ENCODE measurements at places on chromosomes 1 and 21.
A peak's percentile ranks its signal among the peaks of the same experiment; 100 is the strongest.

DNA sequence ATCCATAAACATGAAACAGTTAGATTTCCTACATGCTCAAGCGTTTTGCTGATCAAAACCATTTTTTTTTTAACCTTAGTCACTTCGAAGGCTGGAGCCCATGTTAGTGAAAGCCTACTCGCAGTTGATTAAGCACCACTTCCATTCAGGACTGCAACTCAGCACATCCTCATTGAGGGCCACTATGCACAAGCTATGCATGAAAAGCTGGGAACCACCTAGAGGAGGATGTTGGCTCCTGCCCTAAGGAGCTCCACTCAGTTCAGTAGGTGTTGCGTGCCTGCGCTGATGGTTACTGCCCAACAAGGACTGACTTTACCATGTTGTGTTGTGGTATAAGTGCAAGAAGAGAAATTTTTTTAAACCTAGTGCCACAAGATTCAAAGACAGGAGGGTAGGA, 181.4 kb upstream of the L1TD1 start:
- DNase-seq, result no peak

DNA sequence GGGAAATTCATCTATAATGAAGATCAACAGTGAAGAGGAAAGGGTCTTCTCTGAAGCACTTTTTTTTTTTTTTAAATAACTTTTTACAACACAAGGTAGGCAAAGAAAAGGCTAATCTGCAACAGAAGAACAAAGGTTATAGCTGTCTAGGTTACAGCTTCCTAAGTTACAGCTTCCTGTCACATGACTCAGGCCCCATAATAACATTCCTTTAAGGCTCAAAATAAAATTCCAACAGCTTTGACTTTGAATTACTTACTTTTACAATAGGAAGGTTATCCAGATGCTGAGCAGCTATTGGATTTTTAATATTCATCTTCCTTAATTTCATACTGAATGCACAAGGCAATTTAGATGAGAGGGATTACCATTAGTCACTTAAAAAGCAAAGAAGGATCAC, 40.4 kb upstream of the TMEM61 start:
- peak; percentile 45 for DNase-seq

DNA sequence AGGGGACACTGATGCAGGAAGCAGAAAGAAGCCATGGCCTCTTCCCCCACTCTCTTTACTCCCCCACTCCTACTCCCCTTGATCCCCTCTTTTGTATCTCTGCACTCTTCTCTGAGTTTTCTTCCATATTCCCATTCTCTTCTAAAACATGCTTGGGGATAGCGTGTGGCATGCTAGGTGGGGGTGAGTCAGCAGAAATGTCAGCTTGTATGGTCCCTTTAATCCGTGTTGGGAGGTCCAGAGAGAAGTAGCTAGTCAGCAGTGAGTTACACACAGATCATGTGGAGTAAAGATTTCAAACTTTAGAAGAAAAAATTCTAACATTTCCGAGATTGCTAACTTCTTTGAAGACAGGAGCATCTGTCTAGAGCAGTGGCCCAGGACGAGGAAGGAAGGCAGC, 4.0 kb upstream of the KCNK1 start:
- DNase-seq, result no peak

DNA sequence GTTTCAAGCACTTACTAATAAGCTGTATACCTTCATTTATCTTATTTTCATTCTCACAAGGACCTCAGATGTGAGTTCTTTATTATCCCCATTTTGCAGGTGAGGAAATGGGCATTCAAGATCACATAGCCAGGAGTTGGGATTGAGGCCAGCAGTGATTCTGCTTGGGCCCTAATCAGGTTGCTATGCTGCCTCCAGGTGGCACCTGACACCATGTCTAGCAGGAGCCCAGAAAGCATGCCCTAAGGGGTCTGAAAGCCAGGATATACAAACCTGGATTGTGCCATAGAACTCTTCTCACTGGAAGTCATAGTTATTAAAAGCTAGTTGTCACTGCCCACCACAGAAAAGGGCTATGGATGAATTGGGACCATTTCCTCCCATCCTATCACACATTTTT, 61.1 kb downstream of the FYB2 start:
- peak; percentile 2 for DNase-seq

DNA sequence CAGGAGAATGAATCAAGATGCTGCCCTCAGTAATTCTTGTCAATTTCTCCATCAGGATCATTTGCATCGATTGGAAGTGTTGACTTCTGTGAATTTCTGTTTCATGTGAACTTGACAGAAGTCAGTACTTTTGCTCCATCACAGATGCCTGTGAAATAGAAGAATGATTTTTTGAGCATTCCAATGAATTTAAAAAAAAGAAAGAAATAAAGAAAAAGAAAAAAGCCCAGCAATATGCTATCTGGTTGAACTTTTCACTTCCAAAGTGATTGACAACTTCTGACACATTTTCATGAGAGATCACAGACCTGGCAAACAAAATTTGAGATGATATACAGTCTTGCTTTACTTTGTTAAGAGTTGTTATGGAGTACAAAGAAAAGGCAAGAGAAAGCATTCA, 175.3 kb downstream of the RWDD3 start:
- no peak for DNase-seq

GRCh38 chr1:163231385-163231784, 28.7 kb upstream of the RGS5 start:
- DNase-seq, result peak; percentile 31

GRCh38 chr1:200037904-200038303, 10.4 kb downstream of the NR5A2 start:
- DNase-seq, result no peak

- no peak for DNase-seq
Observed at GRCh38 chr1:156488566-156489165, 11.9 kb downstream of the MEF2D start.

DNA sequence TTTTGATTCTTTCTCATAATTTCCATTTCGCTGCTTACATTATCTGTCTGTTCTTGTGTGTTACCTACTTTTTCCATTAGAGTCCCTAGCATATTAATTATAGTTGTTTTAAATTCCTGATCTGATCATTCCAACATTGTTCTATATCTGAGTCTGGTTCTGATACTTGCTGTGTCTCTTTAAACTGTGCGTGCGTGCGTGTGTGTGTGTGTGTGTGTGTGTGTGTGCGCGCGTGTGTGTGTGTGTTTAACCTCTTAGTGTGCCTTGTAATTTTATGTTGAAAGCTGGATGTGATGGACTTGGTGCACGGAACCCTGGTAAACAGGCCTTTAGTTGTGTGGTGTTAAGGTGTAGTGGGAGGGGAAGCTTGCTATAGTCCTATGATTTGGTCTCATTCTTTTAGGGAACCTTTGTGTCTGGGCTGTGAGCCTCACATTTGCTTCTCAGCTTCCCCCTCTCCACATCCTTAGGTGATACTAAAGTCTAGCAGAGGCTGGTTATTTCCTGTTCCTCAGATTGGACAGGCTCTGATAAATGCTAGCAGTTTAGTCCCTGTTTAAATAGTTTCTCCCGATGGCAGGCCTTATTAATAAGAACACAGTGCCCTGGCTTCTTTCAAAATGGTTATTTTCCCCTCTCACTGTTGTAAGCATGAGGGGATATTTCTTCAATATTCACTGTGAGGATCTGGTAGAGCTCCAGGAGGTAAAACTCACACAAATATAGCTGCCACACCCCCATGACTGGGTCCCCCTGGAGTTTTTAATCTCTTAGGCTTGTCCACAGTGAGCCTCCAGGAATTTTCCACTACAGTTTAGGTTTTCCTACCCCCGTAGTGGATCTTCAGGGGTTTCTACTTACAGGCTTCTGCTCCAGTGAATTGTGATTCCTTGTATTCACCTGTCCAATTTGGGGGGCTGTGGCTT, 118.3 kb downstream of the GALNT2 start:
- DNase-seq, result no peak

DNA sequence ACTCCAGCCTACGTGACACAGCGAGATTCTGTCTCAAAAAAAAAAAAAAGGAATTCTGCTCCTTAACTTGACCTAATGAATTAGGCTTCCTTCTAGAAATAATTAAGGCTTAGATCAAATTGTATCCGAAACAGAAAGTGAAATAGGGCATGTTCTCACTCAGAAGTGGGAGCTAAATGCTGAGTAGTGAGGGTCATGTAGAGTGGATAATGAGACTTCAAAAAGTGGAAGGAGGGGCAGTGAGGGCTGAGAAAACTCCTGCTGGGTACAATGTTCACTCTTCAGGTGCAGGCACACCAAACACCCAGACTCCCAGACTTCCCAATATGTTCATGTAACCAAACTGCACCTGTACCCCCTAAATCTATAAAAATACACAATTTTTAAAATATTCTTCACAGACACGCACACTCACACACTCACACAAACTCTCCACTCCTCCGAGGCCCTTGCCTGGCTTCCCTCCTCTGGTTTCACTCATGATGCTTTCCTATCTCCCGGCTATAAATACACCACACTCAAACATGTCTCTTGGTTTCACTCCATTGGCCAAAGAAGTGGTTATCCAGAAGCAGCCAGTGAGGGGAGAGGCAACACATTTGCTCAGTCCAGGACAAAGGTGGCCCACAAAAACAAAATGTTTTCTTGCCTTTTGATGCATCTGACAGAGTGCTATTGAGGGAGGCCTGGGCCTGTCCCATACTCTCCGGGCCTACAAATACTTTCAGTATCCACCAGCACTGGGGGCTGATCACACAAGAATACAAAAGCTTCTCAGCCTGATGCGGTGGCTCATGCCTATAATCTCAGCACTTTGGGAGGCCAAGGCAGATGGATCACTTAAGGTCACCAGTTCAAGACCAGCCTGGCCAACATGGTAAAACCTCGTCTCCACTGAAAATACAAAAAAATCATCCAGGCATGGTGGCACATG, 249.2 kb downstream of the TOMM20 start:
- DNase-seq, result no peak

DNA sequence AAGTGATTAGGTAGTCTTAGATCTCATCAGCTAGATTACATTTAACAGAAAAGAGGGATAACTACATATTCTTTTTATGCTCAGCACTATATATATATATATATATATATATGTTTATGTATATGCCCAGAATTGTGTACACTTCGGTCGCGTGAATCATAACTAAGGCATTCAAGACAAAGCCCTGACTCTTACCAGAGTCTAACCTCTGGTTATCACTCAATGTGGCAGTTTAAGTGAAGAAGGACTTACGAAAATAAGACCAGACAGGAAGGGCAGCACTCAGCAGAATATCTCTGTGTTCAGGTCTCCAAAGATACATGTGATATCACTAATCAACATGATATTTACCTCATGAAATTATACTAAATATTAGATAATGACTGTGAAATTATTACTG, 1326.7 kb downstream of the MRPL39 start:
- DNase-seq, result no peak

DNA sequence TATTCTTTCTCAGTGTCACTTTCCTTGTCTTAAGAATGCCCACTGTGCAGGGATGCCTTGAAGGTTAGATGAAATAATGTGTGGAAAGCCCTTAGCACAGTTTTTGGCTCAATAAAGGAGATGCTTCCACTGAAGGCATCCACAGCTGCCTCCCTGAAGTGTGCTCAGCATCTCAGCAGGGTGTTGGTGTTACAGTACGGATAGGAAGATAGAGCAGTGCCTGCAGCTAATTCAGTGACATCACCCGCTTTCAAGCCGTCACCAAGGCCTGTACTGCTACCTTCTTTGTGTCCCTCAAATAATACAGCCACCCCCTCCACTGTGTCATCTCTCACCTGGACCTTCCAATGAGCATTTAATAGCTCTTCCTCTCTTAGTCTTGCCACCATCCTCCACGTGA, 59.0 kb downstream of the NDUFS5 start:
- DNase-seq, result no peak

DNA sequence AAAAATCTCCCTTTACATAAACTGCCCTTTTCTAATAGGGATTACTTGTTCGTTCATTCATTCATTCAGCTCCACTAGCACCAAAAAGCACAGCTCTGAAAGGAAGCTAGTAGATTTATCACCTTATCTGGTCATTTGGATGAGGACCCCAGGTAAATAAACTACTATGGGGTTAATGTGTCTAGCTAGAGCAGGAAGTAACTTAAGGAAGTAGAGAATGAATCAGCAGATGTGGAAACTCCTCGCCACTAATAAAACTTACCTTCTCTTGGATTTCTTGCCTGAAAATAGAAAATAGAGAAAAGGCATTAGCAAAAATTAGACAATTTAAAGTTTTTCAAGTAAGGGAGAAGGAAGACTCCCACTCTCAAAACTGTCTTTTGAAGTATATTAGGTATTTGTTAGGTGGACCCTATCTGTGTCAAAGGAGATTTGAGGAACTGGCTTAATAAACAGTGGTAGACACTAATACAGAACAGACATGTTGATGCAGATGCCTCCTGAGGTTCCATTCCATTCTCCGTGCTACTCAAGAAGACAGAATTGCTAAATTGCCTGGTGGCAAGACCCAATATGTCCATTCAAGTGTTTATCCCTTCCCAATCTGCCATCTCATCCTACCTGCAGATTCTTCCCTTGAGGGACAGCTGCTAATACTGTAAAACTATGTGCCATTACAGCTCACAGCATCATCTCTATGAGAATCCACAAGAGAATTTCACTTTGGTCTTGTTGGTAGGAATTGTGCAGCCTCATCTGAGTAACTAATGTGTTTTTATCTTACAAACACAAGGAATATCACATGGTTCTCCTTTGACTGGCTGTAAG, 14.9 kb downstream of the SELL start:
- DNase-seq, result no peak

- no peak for DNase-seq
Observed at GRCh38 chr1:1529936-1530335, 10.5 kb downstream of the TMEM240 start.
